ENCODE measurements at places on chromosomes 16 and 17.

GRCh38 chr17:33528846-33529245, 235.8 kb upstream of the ASIC2 start:
- DNase-seq, result no peak

DNA sequence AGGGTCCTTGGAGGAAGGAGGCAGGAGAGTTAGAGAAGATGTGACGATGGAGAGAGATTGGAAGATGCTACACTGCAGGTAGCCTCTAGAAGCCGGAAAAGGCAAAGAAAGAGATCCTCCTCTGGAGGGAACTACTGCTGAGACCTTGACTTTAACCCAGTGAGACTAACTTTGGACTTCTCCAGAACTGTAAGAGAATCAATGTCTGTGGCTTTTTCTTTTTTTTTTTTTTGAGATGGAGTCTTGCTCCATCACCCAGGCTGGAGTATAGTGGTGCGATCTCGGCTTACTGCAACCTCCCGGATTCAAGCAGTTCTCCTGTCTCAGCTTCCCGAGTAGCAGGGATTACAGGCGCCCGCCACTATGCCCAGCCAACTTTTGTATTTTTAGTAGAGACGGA, 8.7 kb downstream of the BCL7C start:
- DNase-seq, result no peak

DNA sequence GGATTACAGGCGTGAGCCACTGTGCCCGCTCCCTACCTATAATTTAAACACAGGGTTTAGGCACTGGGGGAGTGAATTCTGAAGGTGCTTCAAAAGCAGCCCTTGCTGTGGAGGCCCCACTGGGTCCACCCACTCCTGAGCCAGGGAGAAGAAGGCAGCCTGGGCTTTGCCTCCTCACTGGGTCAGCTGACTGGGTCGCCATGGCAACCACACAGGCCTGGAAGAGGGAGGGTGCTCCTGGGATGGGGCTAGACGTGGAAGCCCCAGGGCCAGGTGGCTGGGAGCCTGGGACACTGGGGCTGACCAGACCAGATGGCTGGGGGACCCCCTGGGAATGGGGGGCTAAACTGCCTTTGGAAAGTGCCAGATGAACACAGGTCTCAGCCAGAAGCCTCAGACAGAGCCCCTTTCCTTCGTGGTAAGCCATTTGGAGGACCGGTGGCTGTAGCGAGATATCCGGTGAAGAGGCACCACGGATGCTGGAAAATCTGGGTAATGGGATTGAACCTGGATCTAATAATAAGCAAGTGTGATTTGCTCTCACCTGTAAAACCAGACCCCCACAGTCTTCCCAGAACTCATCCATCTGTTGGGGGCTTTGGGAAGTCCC, 32.9 kb downstream of the TRARG1 start:
- no peak for DNase-seq

- no peak for DNase-seq
Observed at GRCh38 chr16:81214745-81215166, 23.7 kb upstream of the BCO1 start.

- DNase-seq, result no peak
Observed at GRCh38 chr17:56973520-56973919, 4.4 kb upstream of the SCPEP1 start.

DNA sequence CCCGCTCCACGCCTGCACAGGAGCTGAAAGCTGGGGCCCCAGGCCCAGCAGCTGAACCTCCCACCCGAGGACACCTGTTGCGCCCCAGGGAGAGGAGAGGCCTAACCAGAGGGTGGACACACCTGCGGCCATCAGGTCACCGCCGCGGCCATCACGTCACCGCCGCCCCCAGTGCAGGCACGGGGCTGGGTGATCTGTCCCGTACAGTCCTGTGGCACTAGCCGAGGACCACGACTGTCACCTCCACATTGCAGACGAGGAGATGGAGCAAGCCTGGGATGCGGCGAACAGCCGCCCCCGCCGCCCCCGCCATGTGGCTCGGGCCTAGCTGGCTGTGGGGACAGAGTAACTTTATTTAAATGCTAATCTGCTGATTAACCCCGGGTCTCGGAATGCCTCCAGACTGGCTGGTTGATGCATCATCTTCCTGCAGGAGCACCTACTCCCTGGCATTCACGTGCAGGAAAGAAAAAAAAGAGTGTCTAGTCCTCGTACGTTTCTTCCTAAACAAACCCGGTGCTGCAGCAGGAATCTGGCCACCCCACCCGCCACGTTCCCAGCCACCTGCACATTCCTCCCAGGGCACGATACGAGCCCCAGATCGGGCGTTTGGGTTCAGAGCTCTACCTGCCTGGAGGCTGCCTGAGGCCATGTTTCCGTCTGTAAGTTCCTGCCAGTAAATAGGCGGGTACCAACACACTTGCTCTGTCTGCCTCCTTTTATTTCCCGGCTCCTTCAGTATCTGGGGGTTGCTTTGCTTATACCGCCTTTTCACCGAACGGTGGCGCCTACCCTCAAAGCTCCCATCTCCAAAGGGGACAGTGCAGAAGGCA, 29.9 kb downstream of the PIEZO1 start:
- DNase-seq, result no peak

DNA sequence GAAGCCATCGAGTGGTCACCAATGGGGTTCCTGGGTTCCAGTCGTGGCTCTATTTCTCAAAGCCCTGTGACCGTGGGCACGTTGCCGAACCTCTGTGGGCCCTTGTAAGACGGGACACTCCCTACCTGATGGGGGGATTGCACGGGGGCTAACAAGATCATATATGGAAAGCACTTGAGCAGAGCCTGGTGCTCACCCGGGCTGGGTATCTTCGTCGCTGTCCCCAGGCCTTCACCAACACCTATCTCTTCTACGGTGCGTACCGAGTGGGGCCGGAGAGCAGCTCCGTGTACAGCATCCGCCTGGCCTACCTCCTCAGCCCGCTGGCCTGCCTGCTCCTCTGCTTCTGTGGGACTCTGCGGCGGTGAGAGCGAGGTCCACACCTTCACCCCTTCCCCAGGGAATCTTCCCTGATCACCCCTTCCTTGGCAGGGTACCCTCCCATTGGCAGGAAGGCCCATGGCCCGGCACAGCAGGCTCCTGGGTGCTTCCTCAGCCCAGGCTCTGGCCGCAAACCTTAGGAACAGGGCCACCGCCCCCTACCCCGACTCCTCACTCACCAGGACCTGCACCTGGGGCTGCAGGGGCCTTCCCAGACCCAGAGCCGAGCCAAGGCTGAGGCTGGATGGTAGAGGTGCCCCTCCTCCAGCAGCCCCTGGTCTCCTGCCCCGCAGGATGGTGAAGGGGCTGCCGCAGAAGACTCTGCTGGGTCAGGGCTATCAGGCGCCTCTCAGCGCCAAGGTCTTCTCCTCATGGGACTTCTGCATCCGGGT, 2.8 kb downstream of the TMC8 start:
- no peak for DNase-seq

DNA sequence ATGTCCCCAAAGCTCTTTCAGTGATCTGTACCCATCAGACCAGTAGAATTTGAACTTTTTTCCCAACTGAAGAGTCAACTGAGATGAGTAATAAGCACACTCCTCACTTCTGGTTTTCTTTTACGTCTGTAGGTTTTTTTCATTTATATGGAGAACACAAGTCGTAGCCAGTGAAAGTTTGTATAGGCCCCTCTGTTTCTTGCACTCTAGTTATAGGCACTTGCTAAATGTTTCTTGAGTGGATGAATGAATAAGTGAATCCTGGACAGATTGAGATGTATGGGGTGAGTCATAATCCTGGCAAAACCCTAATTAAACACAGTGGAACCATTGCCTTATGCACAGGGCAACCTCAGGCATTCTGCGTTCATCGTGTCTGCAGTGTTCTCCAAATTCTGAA, 193.7 kb upstream of the TBX2 start:
- DNase-seq, result no peak

DNA sequence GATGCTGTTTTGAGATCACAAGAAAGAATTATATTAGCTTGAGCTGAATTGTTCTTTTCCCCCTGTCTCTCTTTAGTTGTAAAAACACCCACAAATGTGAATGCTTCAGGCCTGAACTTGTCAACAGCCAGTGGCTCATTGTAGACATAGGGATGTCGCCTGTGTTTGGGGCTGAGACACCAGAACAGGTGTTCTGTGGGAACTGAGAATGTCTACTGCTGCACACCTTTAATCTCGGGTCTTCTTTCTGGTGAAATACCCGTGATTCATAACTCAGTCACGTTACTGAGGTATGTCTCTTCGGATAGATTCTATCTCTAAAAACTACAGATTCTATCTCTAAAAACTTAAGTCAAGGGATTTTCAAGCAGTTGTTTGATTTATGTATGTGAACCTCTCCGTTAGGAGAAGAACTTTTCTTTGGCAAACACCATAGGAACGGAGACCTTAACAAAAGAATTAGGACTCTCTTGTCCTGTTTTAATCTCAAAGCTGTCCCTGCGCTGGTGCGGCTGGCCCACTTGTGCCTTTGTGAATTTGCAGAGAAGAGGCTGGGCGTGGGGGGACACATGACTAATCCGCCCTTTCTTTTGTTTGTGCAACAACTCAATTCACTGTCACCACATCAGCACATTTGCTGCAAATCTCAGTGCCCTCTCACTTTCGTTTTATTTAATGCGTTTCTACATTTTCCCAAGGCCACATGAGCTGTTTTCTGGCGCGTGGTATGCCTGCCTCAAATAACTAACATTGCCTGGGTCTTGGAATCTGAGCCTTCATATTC, 643.0 kb downstream of the MAF start:
- DNase-seq, result no peak

DNA sequence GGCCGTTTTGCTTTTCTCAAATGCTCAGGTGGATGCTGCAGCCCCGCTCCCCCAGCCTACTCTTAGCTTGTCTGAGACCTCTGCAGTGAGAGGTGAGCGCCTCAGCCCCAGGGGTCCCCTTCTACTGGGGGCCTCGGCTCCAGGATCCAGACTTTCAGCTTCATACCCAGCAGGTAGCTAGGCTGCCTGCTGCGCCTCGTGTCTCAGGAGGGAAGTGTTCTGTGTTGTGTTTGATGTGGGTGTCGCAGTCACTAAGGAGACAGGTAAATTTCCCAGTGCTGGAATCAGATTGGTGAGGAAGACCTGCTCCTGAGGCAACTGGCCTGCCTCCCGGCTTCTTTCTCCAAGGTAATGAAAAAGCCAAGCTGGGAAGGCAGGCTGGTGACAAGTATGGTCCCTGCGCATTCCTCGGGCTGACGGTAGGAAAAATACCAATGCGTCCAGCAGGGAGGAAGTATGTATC, 604.0 kb upstream of the SALL1 start:
- DNase-seq, result no peak

GRCh38 chr16:23521037-23521743, 10.9 kb upstream of the GGA2 start:
- DNase-seq, result no peak

GRCh38 chr16:84065536-84066132, 23.0 kb upstream of the SLC38A8 start:
- DNase-seq, result no peak

DNA sequence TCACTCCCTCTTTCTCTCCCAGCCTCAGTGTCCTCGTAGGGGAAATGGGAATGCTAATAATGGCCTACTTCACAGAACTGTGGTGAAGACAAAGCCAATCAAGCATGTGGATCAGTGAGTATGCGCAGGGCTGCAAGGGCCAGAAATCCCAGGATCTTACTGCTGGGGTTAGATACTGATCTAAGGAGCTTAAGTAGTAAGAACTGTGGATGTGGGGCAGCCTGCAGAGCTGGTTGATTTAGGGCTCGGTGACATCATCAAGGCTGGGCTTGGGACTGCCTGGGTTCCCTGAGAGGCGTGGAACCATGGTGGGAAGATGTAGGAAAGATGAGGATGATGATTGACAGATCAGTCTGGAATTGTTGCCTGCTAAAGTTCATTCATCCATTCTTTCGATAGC, 25.6 kb downstream of the GOSR2 start:
- DNase-seq, result no peak

DNA sequence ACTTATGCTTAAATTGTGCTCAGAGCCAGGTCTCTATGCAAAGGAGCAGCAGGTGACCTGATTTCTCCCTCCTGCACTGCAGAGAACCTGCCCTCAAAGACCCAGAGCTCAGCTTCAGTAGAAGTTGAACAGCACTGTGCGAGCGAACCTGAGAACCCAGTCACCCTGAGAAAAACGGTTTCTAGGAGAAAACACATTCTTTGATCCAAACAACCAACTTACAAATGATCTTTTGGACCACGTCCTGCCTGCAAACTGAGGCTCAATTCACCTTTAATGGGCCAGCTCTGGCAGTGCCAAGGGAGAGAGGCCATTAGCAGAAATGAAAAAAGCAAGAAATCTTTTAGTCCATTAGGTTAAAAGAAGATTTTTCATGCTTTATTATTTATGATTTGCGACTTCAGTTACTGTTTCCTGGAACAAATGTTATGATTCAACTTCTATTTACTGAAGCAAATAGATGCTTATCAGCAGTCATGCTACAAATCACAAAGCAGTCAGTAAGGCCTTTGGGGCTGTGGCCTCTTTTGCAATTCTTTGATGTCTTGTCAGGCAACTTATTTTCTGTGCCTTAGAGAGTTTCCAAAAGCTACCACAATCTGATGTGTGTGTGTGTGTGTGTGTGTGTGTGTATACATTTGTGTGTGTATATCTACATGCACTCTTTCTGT, 65.7 kb upstream of the LRRC37A3 start:
- no peak for DNase-seq

DNA sequence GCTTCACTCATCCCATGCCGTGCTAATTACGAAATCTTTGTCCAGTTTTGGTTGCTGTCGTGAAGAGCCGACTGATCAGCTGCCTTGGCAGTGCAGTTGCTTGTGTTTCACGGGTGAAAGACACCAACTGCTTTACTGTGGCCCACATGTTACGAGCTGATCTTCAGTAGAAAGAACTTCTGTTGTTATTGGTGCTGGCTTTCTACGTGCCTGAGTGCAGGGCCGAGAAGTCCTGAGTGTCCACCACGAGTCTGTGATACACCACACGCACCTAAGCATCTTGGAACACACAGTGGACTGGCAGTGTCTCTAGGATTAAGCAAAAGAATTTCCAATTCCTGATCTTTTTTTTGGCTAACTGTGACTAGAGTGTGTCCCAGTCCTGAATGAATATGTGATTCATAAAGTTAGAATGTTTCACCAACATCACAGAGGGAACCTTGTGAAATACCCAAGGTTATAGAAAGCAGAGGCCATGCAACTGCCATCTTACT, 70.4 kb upstream of the CLEC18A start:
- no peak for DNase-seq

- no peak for DNase-seq
Observed at GRCh38 chr16:27860091-27860490, 203.4 kb downstream of the GSG1L start.

DNA sequence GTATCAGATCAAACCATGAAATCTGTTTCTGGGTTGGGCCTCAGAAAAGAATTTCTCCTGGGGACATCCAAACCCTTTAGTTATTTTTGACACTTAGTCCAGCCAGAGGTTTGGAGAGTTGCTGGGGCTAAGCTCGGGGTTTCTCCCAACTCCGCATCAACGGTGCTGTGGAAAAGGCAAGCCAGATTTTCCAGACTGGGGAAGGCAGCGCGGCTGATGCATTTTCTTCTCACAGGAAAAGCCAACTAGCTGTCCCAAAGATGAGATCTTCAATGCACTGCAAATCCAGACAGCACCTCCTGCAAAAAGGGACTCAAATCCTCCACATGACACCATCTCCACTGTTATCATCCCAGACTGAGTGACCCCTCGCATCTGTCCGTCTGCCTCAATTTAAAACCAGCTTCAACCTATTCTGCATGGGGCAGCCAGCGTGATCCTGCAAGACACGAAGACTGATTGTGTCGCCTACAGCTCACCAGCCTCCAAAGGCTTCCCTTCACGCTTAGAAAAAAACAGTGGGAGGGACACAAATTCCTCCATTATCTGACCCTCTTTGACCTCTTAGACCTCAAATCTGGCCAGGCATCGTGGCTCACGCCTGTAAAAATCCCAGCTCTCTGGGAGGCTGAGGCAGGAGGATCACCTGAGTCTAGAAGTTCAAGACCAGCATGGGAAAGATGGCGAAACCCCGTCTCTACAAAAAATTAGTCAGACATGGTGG, 62.0 kb downstream of the GAS7 start:
- DNase-seq, result no peak

All from NCI-H187 (cell line).